ENCODE measurements at places on chromosomes 2 and 18. TPM values are rescaled to one million over a fixed set of nuclear protein-coding genes. Genes with fewer than 3 reads are reported as not detected.

Gene MROH2A
- not detected for total RNA-seq

Gene SPATA3
- not detected for total RNA-seq

Gene ABCG5
- not detected for total RNA-seq

Gene PTPRN
- total RNA-seq, result not detected

- no peak for DNase-seq
- no peak within 1 kb of the TSS for H3K4me3 ChIP-seq
- H3K27me3 ChIP-seq, result no peaks in the 10 kb centered on the region
- peaks cover 3% of the 10 kb centered on the region for H3K4me1 ChIP-seq
These were observed at the start of gene SLC14A1 for GRCh38 chr18:45723567-45724355. Gene SLC14A1, plus strand, starts transcription at chr18:45724181. Its CDS starts 6,140 bp downstream, at chr18:45730321.

DNA sequence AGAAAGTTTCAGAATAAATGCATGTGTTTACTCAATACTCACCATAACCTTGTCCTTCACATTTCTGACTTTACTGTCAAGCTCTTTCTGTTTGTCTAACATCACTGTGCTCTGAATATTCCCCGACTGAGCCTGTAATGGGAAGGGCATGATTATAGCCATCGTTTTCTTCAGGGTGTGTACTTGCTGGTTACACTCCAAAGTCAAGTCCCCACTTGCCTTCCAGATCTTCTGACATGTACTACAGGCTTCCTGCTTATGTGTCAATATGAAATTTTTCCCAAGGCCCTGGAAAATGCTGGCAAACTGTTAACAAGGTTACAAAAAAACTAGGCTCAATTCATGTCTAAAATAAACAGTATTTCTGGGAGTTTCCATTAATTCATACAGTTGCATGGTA lies 12.9 kb downstream of the STAT1 start:
- H3K4me1 ChIP-seq, result peaks cover 23% of the 10 kb centered on the region
- H3K4me3 ChIP-seq, result no peak overlapping the region
- peaks cover 100% of the 10 kb centered on the region for H3K36me3 ChIP-seq
- no peak overlapping the region for H3K27ac ChIP-seq
- no peaks in the 10 kb centered on the region for H3K27me3 ChIP-seq

DNA sequence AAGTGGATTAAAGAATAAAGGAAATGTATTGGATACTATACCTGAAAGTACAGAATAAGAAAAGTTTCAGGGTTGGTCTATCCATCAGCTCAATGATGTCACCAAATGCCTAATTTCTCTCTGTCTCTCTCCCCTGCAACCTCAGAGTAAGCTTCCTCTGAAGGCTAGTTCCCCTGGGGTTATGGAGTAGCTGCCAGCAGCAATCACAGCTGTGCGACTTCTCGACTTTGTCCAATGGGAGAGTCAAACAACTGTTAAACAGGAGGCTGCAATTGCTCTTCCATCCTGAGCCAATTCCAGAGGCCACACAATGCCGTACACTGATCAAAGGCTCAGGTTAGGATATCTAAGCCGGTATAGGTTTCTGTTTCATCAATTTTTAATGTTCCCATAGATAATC lies 95.3 kb upstream of the FANCL start:
- DNase-seq, result no peak
- H3K4me3 ChIP-seq, result no peak overlapping the region
- no peaks in the 10 kb centered on the region for H3K36me3 ChIP-seq
- H3K27me3 ChIP-seq, result no peaks in the 10 kb centered on the region
- no peaks in the 10 kb centered on the region for H3K4me1 ChIP-seq
